ENCODE measurements at places on chromosomes 2 and 18. TPM values are rescaled to one million over a fixed set of nuclear protein-coding genes. Genes with fewer than 3 reads are reported as not detected.

- DNase-seq: no peak
These were observed 4.6 kb upstream of the ADD2 start for GRCh38 chr2:70772486-70773155.

DNA sequence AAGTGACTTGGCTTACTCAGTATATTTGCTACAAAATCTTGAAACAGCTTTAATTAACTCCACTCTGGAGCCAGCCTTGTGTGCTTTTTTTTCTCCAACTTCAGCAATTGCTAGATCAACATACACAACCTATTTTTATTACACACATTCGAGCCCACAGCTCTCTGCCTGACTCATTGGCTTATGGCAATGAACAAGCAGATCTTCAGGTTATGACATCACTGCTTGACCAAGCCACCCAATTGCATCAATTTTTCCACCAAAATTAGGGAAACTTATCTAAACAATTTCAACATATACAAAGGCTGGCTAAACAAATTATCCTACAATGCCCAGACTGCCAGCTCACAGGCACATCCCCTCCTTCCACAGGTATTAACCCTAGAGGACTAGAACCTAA is 39.6 kb upstream of the PDK1 start:
- DNase-seq: no peak

- DNase-seq: no peak
These were observed 8.3 kb upstream of the TNS1 start for GRCh38 chr2:218010984-218011652.

DNA sequence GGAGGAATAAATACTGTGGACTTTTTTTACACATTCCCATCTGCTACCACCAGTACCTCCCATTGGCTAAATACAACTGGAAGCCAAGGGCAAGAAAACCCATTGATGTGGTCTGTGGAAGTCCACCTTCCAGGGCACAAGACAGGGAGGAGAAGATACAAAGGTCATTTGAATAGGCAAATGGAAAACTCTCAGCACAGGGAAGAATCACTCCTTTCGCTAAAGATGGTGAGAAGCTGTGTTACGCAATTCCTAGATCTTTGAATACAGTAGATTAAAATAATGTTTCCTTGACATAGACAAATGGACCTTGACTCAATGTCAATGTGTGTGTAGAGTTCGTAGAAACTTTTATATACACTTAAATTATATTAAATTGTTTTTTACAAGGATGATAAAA is 70.9 kb upstream of the ERBB4 start:
- no peak for DNase-seq

The IL1F10 gene
- total RNA-seq: not detected

The EPB41L3 gene
- total RNA-seq: 0.80 TPM
